ENCODE measurements at places on chromosomes 1 and 21.

DNA sequence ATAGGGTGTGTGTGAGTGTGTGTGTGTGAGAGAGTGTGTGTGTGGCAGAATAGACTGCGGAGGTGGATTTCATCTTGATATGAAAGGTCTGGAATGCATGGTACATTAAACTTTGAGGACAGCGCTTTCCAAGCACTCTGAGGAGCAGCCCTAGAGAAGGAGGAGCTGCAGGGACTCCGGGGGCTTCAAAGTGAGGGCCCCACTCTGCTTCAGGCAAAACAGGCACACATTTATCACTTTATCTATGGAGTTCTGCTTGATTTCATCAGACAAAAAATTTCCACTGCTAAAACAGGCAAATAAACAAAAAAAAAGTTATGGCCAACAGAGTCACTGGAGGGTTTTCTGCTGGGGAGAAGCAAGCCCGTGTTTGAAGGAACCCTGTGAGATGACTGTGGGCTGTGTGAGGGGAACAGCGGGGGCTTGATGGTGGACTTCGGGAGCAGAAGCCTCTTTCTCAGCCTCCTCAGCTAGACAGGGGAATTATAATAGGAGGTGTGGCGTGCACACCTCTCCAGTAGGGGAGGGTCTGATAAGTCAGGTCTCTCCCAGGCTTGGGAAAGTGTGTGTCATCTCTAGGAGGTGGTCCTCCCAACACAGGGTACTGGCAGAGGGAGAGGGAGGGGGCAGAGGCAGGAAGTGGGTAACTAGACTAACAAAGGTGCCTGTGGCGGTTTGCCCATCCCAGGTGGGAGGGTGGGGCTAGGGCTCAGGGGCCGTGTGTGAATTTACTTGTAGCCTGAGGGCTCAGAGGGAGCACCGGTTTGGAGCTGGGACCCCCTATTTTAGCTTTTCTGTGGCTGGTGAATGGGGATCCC lies 18.3 kb upstream of the HDAC1 start:
- DNase-seq, result no peak

GRCh38 chr1:109089242-109090015 lies 1.1 kb upstream of the TMEM167B start:
- DNase-seq, result peak; percentile 60

- peak; percentile 22 for DNase-seq
Observed at GRCh38 chr1:155860970-155861510, 1.7 kb downstream of the SYT11 start.

DNA sequence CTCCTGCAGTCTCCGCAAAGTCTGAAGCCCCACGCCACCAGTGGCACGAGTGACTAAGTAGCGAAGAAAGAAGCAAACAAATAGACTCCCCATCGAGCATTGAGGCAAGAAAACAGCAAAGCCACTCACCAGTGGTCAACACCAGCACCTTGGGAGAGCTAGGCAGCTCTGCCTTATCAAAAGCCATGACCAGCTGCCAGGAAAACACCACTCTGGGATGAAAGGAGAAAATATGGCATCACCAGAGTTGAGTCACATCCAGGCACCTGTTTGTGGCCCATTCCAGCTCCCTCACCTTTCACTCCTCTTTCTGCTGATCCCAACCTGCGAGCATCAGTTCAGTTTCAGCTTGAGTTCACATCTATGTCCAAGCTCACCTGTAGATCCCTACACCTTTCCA lies 17.2 kb downstream of the PDZK1 start:
- DNase-seq, result no peak

- DNase-seq, result no peak
Observed at GRCh38 chr21:45362748-45363145, 42.2 kb upstream of the COL18A1 start.

DNA sequence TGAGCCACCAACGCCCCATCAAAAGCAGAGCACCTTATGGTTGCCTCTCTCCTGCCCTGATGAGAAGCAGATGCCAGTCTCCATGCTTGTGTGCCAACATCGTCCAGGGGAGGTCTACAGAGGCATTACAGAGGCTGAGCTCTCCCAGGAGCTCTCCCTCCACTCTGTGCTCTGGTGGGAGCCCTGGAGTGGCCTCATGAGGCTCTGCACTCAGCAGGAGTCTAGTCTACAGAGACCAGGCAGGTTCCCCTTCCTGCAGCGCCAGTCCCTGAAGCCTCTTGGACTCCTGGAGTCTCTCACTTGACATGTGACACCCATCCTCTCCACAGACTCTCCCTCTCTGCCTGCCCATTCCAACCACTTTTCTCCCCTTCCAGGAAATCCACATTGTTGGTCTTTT lies 3.4 kb downstream of the DCST1 start:
- no peak for DNase-seq

- DNase-seq, result no peak
Observed at GRCh38 chr1:27574001-27574781, 29.8 kb downstream of the AHDC1 start.

DNA sequence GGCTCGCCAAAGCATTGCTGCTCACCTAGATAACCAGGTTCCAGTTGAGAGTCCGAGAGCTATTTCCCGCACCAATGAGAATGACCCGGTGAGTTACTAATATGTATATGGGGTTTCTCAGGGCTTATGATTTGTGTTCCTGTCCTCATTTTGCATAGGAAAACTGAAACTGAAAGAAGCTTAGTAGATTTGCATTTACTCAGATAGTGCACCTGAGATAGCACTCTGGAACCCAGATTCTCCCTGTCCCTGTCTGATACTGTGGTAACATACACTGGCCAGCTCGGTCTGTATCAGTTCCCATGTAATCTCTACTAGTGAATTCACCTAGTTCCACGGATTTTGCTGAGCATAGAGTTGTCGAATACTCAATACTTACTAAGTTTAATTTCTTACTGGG lies 28.1 kb downstream of the DAP3 start:
- no peak for DNase-seq

DNA sequence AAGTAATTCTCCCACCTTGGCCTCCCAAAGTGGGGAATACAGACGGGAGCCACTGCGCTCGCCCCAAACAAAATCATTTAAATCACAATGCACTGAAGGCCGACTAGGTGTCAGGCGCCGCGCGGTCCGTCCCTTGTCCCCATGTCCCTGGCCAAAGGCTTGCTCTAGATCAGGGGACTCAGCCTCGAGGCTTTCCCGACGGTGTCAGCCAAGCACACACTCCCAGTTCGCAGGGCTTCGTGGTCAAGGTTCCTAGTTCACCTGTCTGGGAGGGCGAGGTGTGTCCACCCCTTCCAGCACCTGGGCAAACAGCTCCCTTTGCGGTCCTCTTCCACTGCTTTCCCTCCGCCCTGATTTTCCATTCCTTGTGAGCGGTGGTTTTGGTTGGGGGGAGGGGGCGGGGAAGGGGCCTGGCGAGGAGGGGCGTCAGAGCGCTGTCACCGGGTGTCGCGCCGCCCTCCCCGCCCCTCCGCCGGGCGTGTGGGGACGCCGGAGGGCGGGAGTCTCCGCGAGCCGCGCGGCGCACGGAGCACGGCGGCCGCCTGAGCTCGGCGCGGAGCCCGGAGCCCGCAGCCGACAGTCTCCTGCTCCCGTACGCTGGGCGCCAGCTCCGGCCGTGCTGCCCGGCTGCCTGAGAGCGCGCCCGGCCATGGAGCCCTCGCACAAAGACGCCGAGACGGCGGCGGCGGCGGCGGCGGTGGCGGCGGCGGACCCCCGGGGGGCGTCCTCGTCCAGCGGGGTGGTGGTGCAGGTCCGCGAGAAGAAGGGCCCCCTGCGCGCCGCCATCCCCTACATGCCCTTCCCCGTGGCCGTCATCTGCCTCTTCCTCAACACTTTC lies at the start of gene STUM:
TSS of gene STUM (plus strand) at position 509 of the 838 bp plus-strand sequence. CDS start at position 650, 141 bp downstream.
- DNase-seq, result peak; percentile 35

Measured in ACHN (cell line).